HCT116 (cell line): ENCODE measurements at places on chromosomes 12 and 14. TPM values are rescaled to one million over a fixed set of nuclear protein-coding genes. Genes with fewer than 3 reads are reported as not detected.

GRCh38 chr14:60757567-60758002 lies 23.0 kb downstream of the MNAT1 start:
- no peak for DNase-seq

GRCh38 chr12:24639641-24640040 lies 309.3 kb downstream of the BCAT1 start:
- DNase-seq, result no peak

DNA sequence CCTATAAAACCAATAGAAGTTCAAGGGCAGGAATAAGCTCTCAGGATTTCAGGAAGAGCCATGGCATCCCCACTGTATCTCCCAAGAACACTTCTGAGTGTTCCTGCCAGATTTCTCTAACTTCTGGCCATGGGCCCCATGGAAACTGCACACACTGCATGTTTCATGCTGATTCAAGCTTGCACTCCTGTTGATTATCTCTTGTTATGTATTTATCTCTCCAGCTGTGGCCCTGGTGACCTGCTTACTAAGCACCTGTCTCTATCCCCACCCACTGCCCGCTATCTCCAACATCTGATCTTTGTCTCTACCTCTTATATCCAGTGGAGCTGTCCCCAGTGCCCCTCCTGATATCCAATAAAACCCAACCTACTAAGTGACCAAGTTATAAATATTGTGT lies 285.3 kb downstream of the PDZRN4 start:
- no peak for DNase-seq

- DNase-seq, result no peak
Observed at GRCh38 chr14:97620066-97620465, 822.9 kb downstream of the VRK1 start.

- DNase-seq, result no peak
Observed at GRCh38 chr12:109309381-109310246, 530 bp upstream of the FOXN4 start.

DNA sequence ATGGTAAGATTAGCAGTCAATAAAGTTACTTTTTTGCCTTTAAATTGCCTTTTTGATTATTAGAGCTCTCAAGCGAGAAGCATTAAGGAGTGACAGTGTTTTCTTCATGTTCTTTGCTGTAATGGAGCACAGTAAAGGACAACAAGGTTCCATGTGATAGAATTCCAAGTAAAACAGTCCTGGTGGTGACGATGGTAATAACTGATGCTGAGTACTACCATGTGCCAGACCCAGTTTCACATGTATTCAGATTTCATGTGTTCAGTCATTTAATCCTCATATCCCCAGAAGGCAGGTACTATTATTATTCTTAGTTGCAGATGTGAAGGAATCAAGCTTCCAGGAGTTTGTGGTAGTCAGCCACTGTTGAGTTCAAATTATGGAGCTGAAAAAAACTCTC lies 79.0 kb downstream of the FRMD6 start:
- no peak for DNase-seq

DNA sequence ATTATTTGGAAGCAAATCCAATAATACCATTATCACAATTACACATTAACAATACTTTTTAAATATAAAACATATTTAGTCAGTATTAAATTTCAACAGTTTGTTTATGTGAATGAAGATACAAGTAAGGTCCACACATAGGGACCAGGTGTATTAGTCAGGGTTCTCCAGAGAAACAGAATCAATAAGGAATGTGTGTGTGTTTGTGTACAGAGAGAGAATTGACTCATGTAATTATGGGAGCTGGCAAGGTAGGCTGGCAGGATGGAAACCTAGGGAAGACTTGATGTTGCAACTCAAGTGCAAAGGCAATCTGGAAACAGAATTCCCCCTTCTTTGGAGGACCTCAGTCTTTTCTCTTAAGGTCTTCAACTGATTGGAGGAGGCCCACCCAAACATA lies 123.2 kb upstream of the OTX2 start:
- no peak for DNase-seq

The CRY1 gene
- 16.3 TPM for total RNA-seq

The PGF gene
- 6.4 TPM for total RNA-seq

The AICDA gene
- not detected for total RNA-seq

The CD4 gene
- total RNA-seq, result 0.42 TPM
